ENCODE measurements at places on chromosomes 16 and 17.

DNA sequence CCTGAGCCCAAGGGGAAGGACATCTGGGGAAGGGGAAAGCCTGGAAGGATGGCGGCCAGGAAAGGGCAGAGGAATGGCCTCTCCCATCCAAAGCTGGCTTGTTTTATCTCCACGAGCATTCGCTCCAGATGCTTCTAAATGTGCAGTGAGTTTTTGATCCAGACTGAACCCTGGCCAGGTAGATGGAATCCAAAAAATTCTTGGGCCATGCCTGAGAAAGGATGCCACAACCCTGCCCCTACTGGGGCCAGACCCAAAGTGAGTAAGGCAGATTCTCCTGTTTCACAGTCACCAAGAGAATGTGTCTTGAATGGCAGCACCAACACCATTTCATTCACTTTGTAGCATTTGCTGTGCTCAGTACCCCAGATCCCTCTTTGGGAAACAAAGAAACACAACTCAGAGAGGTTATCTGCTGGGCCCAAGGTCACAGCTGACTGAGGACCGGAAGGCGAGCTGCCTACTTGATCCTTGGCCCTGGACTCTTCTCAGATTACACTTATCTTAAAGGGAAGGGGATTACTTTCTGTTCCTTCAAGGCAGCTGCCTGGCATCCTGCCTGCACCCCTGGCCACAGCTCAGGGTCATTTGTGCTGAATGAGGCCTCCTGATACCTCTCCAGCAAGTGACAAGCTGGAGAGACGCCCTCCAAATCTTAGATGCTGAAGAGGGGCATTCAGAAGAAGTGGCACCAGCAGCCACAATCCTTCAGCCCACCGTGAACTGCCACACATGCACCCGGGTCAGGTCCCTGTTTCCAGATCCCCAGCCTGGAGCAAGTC is 3.6 kb downstream of the LRRC75A start:
- DNase-seq, result no peak

DNA sequence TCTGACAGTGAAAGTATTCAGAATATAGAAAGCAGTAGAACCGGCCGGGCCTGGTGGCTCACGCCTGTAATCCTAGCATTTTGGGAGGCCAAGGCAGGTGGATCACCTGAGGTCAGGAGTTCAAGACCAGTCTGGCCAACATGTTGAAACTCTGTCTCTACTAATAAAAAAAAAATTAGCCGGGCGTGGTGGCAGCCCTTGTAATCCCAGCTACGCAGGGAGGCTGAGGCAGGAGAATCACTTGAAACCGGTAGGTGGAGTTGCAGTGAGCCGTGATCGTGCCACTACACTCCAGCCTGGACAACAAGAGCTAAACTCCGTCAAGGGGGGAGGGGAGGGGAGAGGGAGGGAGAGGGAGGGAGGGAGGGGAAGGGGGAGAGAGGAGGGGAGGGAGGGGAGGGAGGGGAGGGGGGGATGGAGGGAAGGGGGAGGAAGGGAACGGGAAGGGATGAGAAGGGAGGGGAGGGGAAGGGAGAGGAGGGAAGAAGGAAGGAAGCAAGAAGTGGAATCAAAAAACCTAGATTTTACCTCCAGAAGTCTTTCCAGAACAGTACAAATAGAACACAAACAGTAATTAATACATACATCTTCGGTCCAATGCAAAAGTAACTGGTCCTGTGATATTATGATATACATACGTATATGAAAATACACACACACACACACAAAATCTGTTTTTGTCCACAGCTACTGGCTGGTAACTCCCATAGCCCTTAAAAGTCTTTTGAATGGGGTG is 10.9 kb upstream of the NT5C start:
- no peak for DNase-seq

GRCh38 chr17:72426321-72426720 is 305.5 kb downstream of the SOX9 start:
- no peak for DNase-seq

- DNase-seq, result no peak
Observed at GRCh38 chr16:4604401-4604800, 10.3 kb downstream of the UBALD1 start.

GRCh38 chr17:17322516-17323510 is 19.6 kb downstream of the NT5M start:
- no peak for DNase-seq

DNA sequence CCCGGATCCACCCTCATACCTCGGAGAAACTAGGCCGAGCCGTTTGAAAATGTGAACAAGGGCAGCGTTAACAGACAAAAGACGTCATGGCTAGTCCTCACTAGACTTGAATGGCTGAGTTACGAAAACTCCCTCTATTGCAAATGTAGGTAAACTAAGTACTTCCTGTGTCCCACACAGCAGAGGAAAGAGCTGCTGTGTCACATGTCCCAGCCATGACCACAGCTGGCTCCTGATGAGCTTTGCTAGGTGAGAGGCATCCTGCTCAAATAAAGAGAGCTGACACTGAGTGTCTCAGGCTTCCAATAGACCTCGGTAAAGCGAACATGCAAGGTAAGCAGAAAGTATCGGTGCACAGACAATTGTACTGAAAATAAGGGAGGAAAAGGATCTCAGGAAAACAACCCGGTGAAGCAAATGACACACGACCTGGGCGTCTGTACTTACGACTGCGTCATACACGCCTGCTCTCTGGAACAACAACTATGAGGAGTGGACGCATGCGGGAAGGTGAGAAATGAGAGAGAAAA is 26.0 kb downstream of the TMEM204 start:
- no peak for DNase-seq

DNA sequence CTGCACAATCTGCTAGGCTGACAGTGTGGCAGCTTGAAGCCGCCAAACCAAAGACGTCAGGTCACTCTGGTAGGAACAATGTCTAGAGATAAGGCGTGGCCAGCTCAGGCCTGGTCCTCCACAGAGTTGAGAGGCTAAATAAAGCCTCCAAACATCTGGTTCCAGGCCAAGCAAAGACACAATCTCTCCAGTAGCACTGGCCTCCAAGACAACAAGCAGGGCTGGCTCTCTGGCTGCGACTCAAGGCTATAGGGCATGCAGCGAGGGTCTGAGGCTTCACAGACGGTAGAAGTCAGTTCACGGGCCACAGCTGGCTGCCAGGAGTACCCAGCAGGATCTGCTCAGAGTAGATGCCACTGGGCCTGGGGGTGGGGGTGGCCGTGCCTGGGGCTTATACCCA is 75.6 kb downstream of the ABR start:
- no peak for DNase-seq

DNA sequence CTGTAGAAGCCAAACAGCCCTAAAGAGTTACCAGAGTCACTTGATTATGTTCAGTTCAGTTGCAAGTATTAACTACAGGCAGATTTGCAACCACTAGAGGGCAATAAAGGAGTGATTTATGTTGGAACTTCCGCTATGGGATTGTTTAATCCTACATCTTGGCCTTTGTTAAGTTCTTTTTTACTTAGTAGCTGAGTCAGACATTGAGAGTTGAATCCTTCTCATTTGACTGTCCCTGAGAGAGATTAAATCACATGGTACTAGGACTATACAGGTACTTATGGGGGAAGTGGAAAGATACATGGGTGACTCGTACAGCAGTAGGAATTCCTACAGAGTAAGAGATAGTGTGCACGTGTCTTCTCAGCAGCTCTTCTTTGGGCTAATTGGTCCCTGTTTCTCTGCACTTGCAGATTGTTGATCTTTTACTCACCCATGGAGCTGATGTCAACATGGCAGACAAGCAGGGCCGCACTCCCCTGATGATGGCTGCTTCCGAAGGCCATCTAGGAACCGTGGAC is 40.3 kb downstream of the CYB561 start:
- no peak for DNase-seq

GRCh38 chr16:88983771-88984687 is 7.0 kb upstream of the CBFA2T3 start:
- DNase-seq, result no peak

Data from stimulated activated CD8-positive, alpha-beta memory T cell treated with anti-CD3 and anti-CD28 coated beads, Interleukin-7, amount 100 ng/mL, for 48 hours (primary cell).